ENCODE measurements at places on chromosomes 7 and 10.
A peak's percentile ranks its signal among the peaks of the same experiment; 100 is the strongest.

DNA sequence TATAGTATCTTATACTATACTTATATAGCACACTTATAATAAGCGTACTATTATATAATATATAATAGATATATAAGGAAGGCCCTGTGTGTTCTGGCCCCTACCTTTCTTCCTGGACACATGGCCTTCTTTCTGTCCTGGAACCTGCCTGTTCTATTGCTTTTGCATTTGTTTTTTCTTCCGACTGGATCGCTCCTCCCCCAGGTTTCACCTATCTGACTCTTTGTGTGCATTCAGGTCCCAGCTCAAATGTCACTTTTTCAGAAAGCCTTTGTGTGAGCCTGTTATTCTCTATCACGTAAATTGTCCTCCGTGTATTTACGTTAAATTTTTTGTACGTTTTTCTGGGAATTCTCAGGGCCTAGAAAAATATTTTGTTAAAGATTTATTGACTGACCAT, 2.9 kb upstream of the TRIM8 start:
- peak; percentile 50 for DNase-seq

DNA sequence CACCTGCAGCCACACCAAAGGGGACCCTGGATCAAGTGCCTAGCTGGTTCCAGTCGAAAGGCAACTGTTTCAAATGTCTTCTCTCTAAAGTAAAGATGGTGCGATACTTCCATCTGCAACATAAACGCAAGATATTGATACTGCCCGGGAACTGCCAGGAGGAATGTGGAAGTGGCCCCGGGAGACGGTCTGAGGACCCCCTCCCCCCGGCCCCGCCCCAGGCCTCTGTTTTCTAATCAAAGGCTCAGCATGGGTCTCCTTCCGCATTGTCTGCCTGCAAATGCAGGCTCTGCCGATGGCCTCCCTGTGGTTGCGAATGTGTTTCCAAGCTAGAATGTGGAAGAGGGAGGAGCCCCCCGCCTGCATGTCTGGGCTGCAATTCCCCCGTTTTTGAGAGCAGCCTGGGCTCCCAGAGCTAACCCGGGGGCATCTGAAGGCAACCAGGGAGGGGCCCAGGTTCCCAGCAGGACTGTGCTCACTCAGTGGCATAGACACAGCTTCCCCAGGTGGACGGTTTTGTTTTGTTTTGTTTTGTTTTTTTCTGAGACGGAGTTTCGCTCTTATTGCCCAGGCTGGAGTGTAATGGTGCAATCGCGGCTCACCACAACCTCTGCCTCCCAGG, 223.9 kb upstream of the PPP2R2D start:
- no peak for DNase-seq

GRCh38 chr7:45147858-45148652, 9.5 kb upstream of the RAMP3 start:
- DNase-seq, result no peak

- peak; percentile 98 for DNase-seq
Measured at GRCh38 chr10:63547628-63548360, 26.6 kb downstream of the REEP3 start.

DNA sequence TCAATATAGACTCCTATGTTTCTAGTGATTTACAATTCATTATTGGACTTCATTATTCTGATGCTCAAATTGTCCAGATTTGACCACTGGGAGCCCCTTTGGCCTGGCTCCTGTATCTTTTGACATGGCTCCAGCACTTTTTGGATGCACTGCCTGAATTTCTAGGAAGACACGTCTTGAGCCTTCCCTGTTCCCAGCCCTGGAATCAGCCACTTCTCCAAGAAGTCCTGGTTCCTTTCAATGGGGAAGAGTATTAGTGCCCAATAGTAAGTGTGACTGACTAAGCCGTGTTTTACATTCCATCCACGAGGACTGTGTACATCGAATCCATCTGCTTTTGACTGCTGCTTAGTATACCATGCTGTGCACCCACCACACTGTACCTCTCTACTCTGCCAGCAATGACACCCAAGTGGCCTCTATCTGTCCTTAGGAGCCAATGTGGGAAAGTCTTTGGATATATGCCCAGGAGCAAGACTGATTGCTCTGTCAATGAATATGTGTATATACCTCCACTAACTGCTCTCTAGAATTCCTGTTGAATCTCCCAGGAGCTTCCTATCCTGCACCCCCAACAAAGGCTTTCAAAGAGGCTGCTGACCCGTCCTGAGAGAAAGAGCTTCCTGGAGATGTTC, 23.2 kb upstream of the NPFFR1 start:
- DNase-seq, result no peak
